ENCODE measurements at places on chromosomes 4 and X. TPM values are rescaled to one million over a fixed set of nuclear protein-coding genes. Genes with fewer than 3 reads are reported as not detected.

Gene NLRP2B
- not detected for total RNA-seq

Gene SLC9A6
- 18.6 TPM for total RNA-seq

Gene SH2D1A
- 61.2 TPM for total RNA-seq

Gene FAM13A
- total RNA-seq = 10.1 TPM

Gene RTL3
- not detected for total RNA-seq

Gene SLC6A8
- 3.0 TPM for total RNA-seq

Gene WAS
- total RNA-seq = 156 TPM

Gene ADGRG2
- total RNA-seq = not detected

Gene MGARP
- total RNA-seq = not detected

Gene POU4F2
- total RNA-seq = not detected

Gene SPANXB1
- not detected for total RNA-seq

Gene PNMA6A
- 0.25 TPM for total RNA-seq

Gene RAI2
- not detected for total RNA-seq

Gene NOX1
- total RNA-seq = not detected

Gene FGB
- total RNA-seq = not detected

Gene TMSB15B
- total RNA-seq = 7.5 TPM

Gene GYPE
- 0.25 TPM for total RNA-seq

Gene AWAT1
- total RNA-seq = not detected

Gene CACNA1F
- 0.93 TPM for total RNA-seq

Gene TRIM60
- not detected for total RNA-seq

Gene MAP7D2
- total RNA-seq = 0.50 TPM

Gene PCDH11X
- not detected for total RNA-seq

Gene LRRC66
- 0.30 TPM for total RNA-seq

Gene TADA2B
- 26.6 TPM for total RNA-seq

Gene GATA1
- total RNA-seq = not detected

Gene IGSF1
- total RNA-seq = not detected

Gene CLDN24
- not detected for total RNA-seq

Gene TMEM271
- total RNA-seq = not detected

Gene DCHS2
- not detected for total RNA-seq

Gene CXorf65
- 29.9 TPM for total RNA-seq

Gene DCLK2
- 0.08 TPM for total RNA-seq

Gene PPP1R2C
- total RNA-seq = not detected

Gene GABRG1
- total RNA-seq = not detected

Gene SORCS2
- 0.10 TPM for total RNA-seq

Gene SPACA5
- not detected for total RNA-seq

Gene GRIA3
- not detected for total RNA-seq

Gene SSX4
- total RNA-seq = not detected

Gene PPEF2
- 0.15 TPM for total RNA-seq

Gene ASMT
- 0.40 TPM for total RNA-seq

Gene ANXA3
- 0.38 TPM for total RNA-seq

Gene TGIF2LX
- not detected for total RNA-seq

Gene SHROOM4
- total RNA-seq = not detected

Gene NEUROG2
- total RNA-seq = not detected

Gene EFNB1
- 6.2 TPM for total RNA-seq

Gene RIBC1
- 1.1 TPM for total RNA-seq

Gene SSX2
- total RNA-seq = not detected

Gene P2RY10
- total RNA-seq = 89.1 TPM

Gene KLHL15
- 9.3 TPM for total RNA-seq

Gene ODAPH
- 3.5 TPM for total RNA-seq

Gene FAM3A
- total RNA-seq = 29.0 TPM

Gene RRH
- total RNA-seq = 0.23 TPM

Gene UGT2B15
- not detected for total RNA-seq

Gene PWWP3B
- total RNA-seq = not detected

Gene GPR50
- not detected for total RNA-seq

Gene PRRG1
- total RNA-seq = not detected

Gene RAB9A
- 17.5 TPM for total RNA-seq
